ENCODE measurements at places on chromosomes 1 and 21.

- DNase-seq, result no peak
These were observed 167.2 kb downstream of the SETD4 start for GRCh38 chr21:35893156-35893555.

DNA sequence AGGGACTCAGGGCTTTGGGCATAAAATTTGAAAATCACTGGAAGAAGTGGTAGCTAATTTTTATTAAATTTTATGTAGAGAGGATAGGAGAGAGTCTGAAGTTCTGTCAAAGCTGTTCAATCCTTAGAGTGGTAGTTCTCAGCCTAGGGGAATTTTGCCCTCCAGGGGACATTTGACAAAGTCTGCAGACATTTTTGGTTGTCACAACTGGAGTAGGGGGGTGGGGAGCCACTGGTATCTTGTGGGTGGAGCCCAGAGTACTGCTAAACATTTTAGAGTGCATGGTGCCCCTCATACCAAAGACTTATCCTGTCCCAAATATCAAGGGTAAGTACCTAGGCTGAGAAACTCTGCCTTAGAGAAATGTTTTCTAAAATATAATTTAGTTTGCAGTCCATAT is 30.2 kb downstream of the RASAL2 start:
- DNase-seq, result no peak

DNA sequence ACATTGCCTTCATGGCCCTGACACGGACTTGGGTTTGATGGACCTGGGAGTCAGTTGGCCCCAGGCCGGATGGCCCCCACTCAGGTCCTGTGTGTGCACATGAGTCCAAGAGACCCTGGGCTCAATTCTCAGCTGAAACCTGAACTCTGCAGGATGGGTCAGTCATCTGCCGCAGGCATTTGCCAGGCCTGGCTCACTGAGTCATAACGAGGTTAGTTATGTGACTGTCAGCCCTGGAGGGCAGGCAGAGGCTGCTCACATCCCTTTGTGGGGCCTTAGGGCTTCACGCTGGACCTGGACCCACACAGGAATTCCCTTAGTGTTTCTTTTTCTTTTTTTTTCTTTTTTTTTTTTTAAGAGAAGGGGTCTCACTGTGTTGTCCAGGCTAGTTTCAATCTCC is 46.5 kb downstream of the PSMG1 start:
- no peak for DNase-seq

GRCh38 chr1:159012495-159012894 is 2.8 kb downstream of the IFI16 start:
- DNase-seq, result peak; percentile 78

GRCh38 chr1:96515430-96515829 is 206.2 kb upstream of the PTBP2 start:
- no peak for DNase-seq

GRCh38 chr21:26956216-26956615 is 10.7 kb downstream of the ADAMTS5 start:
- DNase-seq, result no peak

GRCh38 chr1:71667216-71667615 is 586.4 kb upstream of the ZRANB2 start:
- no peak for DNase-seq

GRCh38 chr1:221708076-221708571 is 33.8 kb downstream of the DUSP10 start:
- peak; percentile 84 for DNase-seq

- DNase-seq, result no peak
These were observed 18.3 kb downstream of the EDN2 start for GRCh38 chr1:41466146-41466545.

All from CD4-positive, alpha-beta T cell treated with Interleukin-17A for 1 hour (primary cell).